Heart right ventricle (tissue), 16 donors: ENCODE measurements at places on chromosomes 7 and 10.

DNA sequence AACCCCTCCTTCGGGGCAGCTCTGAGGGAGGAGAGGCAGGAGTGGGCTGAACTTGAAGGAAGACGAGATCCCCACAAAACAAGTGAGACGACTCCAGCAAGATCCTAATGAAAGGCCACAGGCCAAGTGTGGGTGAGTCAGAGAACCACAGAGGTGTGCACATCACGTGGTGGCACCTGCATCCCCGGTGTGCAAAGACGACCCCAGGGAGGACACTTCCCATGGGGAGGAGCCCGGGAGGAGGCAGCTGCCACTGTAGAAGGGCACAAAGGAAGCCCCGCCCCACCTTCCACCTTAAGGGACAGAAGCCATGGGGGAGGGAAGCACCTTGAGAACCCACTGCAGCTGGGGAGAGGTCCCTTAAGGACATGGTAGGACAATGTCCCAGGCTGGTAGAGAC is 45.7 kb downstream of the ESYT2 start:
- DNase-seq, result no peak

DNA sequence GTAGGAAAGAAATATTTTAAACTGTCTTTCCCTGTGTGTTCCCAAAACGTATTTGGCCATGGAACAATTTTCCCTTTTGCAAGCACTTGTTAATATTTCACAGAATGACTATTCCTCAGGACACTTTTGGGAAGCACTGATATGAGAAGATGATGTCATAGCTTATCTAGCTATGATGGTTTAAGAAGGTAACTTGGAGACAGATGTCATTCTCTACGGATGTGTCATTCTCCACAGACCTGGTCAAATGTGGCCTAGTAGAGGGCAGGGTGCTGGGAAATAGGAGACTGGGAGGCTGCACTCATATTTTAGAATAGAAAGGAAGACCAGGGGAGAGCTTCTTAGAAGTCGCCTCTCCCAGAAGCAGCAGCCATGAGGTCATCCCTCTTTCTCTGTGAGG is 220.7 kb upstream of the GLI3 start:
- no peak for DNase-seq

- no peak for DNase-seq
These were observed 21.2 kb upstream of the PRKAG2 start for GRCh38 chr7:151897951-151898686.

DNA sequence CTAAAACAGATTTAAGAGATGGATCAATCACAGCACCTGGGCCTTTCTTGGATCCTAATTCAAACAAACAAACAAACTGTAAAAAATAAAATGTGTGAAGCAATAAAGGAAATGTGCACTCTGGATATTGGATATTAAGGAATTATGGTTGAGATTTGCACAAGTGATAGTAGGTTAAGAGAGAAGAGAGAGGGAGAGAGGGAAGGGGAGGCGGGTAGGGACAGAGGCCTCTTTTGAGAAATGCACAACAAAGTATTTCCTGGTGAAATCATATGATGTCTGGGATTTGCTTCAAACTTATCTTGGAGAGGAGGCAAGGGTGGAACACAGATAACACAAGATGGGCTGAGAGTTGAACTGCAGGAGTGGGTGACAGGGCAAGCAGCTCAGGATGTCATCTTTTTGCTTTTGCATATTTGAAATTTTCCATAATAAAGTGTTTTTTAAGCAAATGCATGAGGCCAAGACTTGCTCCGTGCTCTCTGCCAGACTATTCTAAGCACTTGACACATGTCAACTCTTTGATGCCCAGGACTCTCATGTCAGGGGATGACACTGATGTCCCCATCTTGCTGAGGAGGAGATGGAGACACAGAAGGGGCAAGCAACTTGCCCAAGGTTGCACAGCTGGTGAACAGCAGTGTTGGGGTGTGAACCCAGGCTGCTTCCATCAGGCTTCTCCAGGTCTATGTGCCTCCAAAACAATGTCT is 9.1 kb upstream of the AEBP1 start:
- DNase-seq, result no peak

DNA sequence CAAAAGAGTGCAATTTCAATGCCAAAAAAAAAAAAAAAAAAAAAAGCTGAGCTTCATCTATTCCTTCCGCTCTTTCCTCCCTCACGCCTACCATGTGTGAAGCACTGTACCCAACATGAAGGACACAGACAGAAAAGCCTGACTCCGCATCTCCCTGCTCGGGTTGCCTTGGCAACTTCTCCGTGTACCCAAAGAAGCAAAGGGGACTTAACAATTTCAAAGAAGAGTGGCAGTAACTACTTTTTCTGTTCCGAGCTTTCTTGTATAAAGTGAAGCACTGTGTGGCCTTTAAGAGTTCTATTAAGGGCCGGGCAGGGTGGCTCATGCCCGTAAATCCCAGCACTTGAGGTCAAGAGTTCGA is 177.7 kb downstream of the PRKCQ start:
- no peak for DNase-seq

- DNase-seq, result no peak
These were observed 36.0 kb downstream of the COL17A1 start for GRCh38 chr10:104049504-104050250.

GRCh38 chr7:124029396-124030188 is 3.3 kb downstream of the TMEM229A start:
- DNase-seq, result no peak

GRCh38 chr10:21749788-21750187 is 215.8 kb downstream of the MLLT10 start:
- DNase-seq, result no peak
